Memory B cell (primary cell): ENCODE measurements at places on chromosomes 6 and 20.
A peak's percentile ranks its signal among the peaks of the same experiment; 100 is the strongest.

- no peak for DNase-seq
Measured at GRCh38 chr6:17628873-17629272, 28.8 kb downstream of the FAM8A1 start.

DNA sequence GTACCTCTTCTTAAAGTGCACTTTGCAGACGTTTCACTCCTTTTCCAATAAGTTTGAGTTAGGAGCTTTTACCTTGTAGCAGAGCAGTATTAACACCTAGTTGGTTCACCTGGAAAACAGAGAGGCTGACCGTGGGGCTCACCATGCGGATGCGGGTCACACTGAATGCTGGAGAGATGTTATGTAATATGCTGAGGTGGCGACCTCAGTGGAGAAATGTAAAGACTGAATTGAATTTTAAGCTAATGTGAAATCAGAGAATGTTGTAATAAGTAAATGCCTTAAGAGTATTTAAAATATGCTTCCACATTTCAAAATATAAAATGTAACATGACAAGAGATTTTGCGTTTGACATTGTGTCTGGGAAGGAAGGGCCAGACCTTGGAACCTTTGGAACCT, 9.9 kb upstream of the EFCAB8 start:
- no peak for DNase-seq

GRCh38 chr6:21256197-21256596, 337.4 kb upstream of the SOX4 start:
- DNase-seq: no peak

DNA sequence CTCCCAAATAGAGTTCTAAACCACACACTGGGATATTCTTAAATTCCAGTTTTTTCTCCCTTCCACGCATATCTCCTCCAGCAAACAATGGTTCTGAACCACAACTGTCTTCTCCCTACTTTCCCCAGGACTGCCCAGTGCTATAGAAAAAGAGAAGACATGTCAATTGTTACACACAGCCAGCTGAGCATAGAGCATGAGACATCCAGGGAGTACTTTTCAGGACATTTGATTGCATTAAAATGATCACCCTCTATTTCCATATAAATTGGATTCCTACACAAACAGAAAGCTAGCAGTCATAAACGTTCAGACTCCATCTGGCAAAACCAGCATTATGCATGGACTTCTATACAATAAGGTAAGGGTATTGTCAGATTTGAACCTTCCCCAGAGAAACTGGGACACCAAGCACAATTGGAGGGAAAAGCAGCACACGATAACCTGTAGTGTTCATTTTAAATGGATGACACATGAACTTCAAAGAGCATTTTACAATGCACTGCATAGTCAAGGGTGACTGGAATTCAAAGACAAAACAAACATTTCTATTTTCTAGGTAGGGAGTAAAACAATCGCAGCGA, 93.1 kb upstream of the HEY2 start:
- no peak for DNase-seq

DNA sequence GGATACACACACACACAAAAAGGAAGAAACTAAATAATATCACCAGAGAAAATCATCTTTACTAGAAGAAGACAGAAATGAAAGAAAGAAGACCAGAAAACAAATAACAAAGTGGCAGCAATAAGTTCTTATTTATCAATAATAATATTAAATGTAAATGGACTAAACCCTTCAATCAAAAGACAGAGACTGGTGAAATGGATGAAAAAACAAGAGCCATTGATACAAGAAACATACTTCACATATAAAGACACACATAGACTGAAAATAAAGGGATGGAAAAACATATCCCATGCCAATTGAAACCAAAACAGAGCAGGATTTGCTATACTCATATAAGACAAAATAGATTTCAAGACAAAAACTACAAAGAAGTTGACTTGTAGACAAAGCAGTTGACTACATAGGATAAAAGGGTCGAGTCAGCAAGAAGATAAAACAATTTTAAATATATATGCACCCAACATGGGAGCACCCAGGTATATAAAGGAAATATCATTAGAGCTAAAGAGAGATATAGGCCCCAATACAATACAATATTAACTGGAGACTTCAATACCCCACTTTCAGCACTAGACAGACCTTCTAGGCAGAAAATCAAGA, 259.4 kb downstream of the EPM2A start:
- no peak for DNase-seq

DNA sequence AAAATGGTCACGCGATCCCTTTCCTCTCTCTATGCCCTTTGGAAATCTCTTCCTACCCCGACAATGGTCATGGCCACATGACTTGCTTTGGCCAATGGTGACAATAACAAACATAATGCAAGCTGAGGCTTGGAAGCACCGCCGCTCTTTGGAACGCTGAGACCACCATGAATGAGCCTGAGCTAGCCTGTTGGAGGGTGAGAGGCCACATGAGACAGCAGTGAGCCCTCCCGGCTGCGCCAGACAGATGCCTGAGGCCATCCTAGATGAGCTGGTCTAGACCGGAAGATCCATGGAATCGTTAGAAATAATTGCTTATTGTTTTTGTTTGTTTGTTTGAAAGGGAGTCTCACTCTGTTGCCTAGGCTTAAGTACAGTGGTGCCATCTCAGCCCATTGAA, 64.2 kb downstream of the STK35 start:
- DNase-seq: no peak

DNA sequence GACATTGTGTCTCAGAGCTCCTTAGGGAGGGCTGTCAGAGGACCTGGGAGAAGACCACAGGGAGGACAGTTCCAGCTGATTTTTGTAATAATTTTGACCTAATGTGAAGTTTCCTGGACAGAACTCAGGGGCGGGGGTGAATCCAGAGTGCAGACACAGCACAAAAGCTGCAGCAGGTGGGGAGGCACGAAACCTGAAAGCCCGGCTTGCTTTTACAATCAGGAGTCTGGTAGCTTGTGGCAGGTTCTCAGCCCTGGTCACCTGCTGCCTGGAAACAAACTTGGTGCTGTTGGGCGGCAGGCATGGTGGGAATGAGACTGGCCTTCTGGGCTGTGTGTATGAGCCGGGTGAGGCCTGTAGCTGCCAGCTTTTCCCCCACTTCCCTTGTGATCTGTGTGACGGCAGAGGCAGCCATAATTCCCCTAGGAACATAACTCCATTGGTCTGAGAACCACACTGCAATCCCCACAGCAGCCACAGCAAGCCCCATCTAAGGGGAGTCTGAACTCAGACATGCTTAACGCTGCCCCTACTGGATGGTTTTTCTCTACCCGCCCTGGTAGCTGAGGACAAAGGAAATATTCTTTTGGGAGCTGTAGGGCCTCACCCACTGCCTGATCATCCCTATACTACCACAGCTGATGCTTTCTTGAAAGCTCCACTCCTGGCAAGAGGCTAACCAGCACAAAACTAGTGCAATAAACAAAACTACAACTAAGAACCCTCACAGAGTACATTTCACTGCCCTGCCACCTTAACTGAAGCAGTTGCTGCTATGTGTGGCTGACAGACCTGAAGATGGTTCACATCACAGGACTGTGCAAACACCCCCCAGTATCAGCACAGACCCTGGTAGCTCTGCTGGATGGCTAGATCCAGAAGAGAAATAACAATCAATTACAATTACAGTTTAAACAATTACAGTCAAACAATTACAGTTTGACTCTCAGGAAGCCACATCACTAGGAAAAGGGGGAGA, 1055.1 kb upstream of the GJE1 start:
- DNase-seq: no peak

DNA sequence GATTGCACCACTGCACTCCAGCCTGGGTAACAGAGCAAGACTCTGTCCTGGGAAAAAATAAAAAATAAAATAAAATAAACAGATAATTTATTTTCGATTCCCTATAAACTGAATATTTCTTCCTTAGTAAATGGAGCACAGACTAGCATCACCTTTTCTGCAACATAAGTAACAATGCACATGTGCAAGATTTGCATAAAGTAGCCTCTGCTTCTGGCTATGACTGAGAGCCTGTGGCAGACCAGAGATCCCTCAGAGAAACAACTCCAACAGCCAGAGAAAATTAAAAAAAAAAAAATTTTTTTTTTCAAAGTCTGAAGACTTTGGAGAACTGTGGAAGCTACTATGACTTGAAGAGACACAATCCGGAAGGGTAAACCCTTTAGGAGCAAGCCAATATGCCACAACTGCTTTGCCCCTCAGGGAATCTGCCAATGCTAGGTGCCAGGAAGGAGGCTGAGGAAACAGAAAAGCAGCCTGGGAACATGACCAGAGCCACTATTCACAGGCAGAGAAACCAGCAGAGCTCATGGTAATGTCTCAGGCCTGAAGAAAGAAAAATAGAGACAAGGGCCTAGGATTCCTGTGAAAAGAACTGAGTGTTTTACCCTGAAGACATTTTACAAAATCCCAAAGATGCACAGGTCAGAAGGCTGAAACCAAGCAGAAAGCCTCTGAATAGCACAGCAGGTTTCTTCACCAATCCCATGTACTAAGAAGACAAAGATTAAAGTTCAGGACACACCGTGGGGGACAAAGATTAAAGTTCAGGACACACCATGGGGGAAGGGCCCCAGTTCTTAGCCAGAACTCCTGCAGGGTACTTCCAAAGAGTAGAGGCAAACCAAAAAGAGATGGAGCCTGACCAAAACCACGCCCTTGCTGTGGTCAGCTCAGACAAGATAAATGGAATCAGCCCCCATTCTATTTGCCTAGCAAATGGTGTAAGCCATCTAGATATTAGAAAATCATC, 25.8 kb downstream of the B4GALT5 start:
- no peak for DNase-seq

DNA sequence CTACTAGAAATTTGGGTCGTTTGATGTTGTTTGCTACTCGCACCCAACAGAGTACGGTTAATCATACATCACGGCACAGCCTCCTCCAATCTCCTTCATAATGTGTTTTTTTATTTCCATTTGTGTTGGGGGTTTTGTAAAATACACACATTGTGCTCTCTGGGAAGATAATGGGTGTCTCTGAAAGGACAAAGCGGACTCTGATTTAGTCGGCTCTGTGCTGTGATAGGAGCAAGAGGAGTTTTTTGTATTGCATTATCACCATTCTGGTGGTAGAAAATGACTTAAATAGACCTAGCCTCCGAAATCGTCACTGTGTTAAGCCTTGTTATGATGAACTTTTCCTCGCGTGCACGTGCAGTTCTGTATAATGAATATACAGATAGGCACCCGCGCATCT, 196.3 kb downstream of the CDH4 start:
- no peak for DNase-seq

DNA sequence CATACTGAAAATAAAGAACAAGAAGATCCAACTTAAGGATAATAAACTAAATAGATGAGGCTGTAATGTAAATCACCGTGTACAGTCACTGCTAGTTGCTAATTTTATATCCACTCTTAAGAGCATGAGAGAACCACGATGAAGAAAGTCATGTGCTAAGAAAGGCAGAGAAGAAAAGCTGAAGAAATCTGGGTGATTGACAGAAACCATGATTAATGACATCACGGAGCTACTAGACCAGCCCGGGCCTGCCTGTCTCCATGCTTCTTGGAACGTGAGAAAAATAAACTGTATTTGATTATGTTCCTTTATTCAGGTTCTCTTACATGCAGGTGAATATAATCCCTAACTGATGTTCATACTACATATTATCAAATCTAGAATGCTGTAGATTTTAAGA, 84.2 kb upstream of the E2F3 start:
- DNase-seq: no peak

DNA sequence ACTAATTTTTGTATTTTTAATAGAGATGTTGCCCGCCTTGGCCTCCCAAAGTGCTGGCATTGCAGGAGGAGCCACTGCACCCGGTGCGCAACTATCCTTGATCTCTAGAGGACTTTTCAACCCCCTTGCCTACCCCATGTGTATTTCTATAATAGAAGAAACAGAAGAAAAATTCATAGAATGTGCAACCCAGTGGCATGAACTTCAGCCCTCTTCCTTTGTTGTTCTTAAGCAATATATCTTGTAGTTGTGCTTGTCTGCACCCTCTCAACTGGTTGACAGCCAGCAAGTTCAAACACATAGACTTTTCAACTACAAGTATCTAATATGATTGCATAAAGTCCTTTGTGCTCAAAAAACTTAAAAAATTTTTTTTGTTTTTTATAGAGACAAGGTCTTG, 72.3 kb upstream of the NCOA3 start:
- DNase-seq: no peak

- DNase-seq: no peak
Measured at GRCh38 chr6:52946306-52946705, 36.8 kb upstream of the GSTA3 start.

GRCh38 chr20:44154521-44155001, 32.4 kb downstream of the JPH2 start:
- no peak for DNase-seq

DNA sequence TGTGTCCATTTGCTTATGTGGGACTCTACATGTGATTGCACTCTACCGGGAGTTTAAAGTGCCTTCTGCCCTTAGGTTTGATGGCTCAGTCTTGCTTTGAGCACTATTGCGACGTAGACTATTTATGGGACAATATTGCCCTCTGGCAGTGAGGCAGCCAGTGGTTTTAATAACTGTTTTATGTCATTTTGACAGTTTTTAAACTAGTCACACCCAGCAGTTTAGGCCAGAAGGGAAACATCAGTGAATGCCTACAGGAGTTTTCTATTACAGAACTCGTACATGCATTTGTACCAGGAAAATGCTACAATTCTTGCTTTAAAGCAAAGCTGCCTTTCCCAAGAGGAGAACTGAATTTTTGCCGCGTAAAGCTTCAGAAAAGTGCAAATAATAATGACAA, 813.7 kb downstream of the KIF16B start:
- DNase-seq: no peak

GRCh38 chr6:127539272-127539671, 20.1 kb upstream of the MTCL3 start:
- DNase-seq: no peak

DNA sequence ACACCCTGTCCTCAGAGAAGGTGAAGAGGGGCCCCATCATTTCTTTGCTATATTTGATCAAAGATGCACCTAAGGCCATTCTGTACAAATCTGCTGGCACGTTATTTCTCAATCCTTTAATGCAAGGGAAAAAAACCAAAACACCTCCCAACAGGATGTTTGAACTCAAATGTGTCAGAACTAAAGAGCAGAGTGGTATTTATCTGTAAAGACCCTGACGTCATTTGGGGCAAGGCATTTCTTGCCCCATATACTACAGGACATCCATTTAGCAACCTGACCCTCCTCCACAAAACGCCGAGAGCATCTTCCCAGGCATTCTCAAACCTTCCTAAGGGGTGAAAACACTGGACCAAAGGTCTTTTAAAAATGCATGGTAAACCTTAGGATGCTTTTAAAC, 50.8 kb downstream of the ZMYND8 start:
- DNase-seq: no peak

GRCh38 chr6:168046696-168047095, 32.3 kb downstream of the FRMD1 start:
- DNase-seq: no peak

DNA sequence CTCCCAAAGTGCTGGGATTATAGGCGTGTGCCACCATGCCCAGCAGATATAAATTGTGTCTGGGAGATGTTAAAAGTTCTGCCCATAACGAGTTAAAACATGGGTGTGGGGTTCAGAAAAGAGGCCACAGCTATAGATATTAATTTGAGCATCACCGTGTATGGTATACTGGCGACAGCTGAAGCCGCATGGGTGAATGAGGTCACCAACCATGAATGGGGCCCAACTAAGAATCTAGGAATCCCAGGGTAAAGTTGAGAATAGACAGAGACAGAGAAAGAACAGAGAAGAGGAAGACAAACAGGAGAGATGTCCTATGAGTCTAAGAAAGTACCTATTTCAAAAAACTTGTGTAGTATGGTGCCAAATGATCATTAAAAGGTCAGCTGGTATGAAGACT, 50.9 kb downstream of the ILRUN start:
- no peak for DNase-seq

GRCh38 chr6:2851727-2852513, 10.3 kb upstream of the SERPINB1 start:
- peak; percentile 9 for DNase-seq
